ENCODE measurements at places on chromosomes 1 and 21.

DNA sequence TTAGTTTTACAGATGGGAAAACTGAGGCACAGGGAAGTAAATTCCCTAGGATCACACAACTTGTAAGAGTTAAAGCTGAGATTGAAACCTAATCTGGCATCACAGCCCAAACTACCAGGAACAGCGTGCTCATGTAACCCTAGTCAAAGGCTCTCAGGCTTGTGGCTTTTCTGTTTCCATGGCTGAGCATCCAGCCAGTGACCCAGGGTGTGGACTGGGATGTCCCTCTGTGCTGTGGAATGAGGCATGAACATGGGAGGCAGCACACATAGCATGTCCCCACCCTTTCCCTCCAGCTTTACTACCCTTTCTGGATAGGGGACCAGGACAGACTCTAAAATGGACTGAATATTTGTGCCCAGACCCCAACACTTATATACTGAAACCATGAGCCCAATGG lies 35.1 kb upstream of the RGS16 start:
- DNase-seq = no peak

- DNase-seq = no peak
Measured at GRCh38 chr1:12161662-12162458, 4.9 kb upstream of the TNFRSF1B start.

DNA sequence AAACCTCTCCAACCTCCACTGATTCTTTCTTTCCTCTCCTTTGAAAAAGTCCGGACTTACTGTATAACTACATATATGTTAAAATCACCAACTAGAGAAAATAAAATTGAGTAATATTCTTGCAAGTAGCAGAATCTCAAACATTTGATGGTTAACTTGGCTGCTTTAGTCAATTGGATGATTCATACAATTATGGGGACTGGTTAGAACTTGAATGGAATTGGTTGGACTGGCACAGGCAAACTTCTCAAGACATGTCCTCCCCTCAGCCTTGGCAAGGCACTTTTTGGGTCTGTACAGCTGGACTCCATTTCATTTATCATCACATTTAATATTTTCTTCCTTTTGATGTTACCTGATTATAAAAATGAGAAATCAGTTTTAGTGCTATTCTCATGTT lies 6.5 kb downstream of the WLS start:
- DNase-seq = no peak

- no peak for DNase-seq
Measured at GRCh38 chr1:201556841-201557571, 18.1 kb downstream of the NAV1 start.

GRCh38 chr1:184608581-184608980 lies 146.1 kb downstream of the EDEM3 start:
- no peak for DNase-seq

DNA sequence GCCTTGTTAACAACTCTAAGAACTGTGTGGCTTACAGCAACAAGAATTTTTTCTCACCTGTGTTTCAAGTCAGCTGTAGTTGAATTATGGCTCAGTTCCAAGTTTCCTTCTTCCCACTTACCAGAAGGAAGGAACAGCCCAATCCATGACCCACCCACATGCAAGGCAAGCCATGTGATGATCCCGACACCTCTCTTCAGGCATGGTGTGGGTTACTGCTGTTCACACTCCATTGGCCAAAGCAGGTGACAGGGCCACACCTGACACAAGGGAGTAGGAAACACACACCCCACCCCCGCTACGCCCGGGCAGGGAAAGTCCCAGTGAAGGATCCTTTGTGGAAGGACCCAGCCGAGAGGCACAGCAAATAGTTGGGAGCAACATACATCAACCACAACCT lies 36.3 kb downstream of the KCNJ15 start:
- DNase-seq = no peak

GRCh38 chr1:30588311-30589073 lies 134.9 kb downstream of the MATN1 start:
- no peak for DNase-seq

DNA sequence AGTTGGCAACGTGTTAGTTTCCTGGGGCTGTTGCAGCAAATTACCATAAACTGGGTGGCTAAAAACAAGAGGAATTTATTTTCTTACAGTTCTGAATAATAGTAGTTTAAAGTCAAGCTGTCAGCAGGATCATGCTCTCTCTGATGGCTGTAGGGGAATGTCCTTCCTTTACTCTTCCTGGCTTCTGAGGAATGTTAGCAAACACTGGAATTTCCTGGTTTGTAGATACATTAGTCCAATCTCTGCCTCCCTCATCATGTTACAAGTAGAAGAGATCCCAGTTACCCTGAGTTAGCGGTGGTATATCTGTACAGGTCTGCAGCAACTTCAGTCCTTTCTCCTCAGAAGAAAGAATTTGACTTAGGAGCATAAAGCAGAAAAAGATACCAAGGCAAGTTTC lies 2249.1 kb downstream of the NCAM2 start:
- no peak for DNase-seq

GRCh38 chr1:77857552-77857951 lies 30.9 kb upstream of the NEXN start:
- peak; percentile 20 for DNase-seq

DNA sequence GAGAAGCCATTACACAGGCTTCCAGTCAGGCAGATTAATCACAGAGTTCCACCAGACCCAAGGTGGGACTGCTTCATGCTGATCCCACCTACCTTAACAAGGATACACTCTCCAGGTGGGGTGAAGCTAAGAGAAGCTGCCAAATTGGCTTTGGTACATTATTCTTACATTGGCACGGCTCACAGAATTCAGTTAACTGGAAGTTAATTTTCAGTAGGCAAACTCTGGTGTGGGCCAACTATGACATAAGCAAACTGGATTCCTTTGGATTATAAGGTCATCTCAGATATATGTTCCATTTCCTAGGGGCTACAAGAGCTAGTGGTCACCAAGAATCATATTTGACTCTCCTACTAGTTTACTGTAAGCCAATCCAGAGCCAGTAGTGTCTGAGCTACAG lies 448.8 kb upstream of the BEND5 start:
- no peak for DNase-seq

GRCh38 chr1:183025782-183026774 lies 2.9 kb downstream of the LAMC1 start:
- DNase-seq = no peak

- DNase-seq = no peak
Measured at GRCh38 chr1:12661606-12662219, 17.8 kb downstream of the AADACL4 start.

DNA sequence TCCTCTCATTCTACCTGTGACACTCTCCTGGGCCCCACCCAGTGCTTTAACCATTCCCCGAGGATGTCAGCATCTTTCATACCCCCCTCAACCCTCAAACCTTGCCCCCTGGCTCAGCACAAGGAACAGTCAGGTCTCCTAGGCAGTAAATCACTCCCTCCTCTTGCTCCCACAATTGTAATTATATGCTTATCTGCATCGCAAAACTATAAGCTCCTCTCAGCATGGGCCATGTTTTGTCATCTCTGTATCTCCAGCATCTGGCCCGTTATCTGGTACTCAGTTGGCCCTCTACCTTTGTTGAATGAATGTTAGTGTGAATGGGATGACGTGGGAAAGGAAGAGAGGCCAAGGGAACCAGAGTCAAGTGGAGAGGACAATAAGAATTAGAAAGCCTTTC lies 2.8 kb upstream of the ELOVL1 start:
- no peak for DNase-seq

DNA sequence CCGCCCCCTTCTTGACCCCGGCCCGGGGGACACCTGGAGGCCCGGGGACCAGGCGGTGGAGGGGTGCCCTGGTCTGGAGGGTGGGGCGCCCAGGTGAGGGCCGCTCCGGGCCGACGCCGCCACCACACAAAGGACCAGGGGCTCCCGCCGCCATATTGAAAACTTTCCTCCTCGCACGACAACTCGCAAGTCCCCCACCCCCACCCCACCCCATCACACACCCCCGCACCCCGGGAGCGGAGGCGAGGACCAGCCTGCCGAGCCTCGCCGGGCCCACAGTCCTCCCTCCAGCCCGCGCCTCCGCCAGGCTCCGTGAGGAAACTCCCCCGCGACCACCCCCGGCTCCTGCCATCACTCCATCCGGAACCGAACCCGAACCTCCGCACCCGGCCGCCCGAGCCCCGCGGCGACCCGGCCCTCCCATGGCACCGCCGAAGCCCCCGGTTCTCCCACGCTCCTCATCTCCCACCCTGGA lies 733 bp downstream of the KDM5B start:
- no peak for DNase-seq

- DNase-seq = no peak
Measured at GRCh38 chr1:208101661-208102431, 142.3 kb downstream of the PLXNA2 start.

DNA sequence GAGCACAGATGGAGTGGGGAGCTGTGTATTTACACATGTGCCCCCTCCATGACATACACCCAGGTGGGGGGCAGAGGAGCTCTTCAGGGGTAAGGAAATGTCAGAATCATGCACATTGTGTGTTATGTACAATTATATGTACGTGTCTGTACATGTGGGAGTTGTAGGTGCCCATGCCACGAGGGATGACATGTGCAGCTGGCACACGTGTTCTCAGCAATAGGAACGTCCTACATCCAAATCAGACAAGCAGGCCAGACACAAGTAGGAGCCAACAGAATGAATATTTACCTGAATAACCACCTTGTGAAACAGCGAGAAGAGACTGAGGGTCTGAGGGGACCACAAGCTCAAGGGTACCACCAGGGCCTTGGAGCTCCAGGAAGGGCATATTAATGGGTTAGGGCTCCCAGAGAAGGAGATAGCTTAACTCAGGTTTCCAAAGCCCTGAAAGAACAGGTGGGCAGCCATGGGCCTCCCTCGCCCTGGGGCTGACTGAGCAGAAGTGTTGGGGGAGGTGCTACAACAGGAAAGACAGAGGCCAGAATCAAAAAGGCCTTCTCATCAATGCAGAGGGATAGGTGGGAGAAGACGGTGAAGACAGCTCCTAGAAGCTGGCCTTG lies 3.2 kb downstream of the COL16A1 start:
- DNase-seq = no peak

DNA sequence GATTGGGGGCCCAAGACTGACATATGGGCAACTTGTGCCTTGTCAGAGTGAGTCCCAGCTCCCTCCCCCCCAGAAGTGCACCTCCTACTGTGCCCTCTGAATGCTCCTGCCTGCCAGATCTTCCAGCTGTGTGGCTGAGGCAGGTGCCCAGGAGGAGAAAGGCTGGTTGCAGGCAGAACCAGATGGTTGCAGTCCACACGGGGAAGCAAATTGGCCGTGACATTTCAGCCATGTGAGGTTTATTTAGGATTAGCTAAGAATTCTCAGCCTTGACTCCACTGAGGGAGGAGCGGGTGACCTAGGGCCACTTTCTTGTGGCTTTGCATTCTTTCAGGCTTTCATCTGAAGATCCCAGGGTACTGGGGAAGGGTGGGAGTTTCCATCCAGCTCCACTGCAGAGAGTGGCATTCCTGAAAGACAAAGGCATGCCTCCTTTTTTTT lies 33.8 kb downstream of the PEX14 start:
- DNase-seq = no peak

- DNase-seq = no peak
Measured at GRCh38 chr1:29786195-29786594, 549.9 kb downstream of the PTPRU start.

GRCh38 chr1:177065430-177065829 lies 99.1 kb downstream of the ASTN1 start:
- no peak for DNase-seq

DNA sequence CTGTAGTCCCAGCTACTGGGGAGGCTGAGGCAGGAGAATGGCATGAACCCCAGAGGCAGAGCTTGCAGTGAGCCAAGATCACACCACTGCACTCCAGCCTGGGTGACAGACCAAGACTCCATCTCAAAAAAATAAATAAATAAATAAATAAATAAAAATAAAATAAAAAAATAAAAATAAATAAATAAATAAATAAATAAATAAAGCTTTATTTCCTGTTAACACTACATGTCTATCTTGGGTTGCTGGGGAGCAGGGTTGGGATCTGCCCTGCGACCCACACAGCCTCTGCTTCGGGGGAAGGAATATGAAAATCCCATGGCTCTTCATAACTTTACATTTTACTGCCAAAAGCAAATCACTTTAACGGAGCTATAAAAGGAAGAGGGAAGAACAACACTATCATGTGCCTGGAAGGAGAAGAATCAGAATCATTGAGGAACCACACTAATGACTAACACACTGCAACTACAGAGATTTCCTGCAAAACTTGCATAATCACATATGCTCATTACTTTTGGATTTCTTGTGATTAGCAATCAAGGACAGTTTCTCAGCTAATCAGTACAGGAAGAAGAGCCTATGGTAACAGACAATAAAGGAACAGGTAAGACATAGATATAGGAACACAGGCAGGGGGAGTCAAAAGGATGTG lies 72.8 kb upstream of the CD55 start:
- no peak for DNase-seq

DNA sequence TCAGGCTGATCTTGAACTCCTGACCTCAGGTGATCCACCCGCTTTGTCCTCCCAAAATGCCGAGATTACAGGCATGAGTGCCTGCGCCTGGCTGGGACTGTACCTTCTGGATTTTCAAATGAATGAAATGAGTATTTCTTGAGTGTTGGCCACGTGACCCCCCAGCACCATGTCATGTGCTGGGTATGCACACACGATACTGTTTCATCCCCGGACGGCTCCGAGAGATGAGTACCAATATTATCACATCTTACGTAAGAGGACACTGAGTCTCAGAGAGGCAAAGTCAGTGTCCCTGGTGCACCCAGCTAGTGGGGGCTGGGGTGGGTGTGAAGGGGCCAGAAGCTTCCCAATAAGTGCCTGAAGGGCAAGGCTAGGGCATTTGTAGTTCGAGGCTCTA lies 780 bp upstream of the CROCC start:
- DNase-seq = no peak

GRCh38 chr1:17023573-17023972 lies 11.8 kb upstream of the ATP13A2 start:
- no peak for DNase-seq

- DNase-seq = no peak
Measured at GRCh38 chr1:186670297-186671135, 9.7 kb downstream of the PTGS2 start.

DNA sequence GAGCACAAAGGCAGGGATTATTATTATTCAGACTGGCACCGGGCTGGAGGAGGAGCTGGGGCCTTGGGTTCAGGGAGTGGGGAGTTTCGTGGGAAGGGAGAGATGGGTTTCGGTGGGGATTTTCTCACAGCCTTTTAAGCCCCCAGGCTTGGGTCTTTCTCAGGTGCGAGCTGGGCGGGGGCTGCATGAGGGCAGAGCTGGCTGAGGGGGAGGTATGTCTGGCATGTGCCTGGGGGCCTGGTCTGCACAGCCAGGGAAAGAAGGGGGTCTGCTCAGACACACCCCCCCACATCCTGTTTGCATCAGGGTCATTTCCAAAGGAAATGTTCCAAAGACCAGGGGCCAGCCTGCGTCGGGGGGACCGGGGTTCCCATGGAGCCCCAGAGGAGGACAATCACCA lies 21.6 kb downstream of the GRHL3 start:
- DNase-seq = no peak

GRCh38 chr1:245079021-245079609 lies 75.7 kb upstream of the KIF26B start:
- no peak for DNase-seq

All from fibroblast of skin of left biceps (primary cell).